ENCODE measurements at places on chromosomes 1 and 21. TPM values are rescaled to one million over a fixed set of nuclear protein-coding genes. Genes with fewer than 3 reads are reported as not detected.

DNA sequence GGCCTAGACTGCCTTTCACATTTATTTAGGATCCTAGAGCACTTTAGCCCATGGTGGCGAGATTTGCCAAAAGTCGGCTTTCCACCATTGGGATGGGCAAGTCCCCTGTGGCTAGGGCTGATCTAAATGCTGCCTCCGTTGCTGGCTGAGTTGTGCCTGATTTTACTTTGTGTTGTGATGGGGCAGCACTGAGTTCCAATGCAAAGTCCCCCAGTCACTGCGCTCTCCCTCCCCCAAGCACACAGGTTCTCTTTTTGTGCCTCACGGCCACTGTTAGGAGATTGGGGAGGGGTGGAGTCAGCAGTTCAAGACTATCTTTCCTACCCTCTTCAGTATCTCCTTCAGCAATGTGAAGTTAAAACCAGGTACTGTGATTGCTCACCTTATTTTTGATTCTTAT is 66.7 kb upstream of the COX20 start:
- DNase-seq = no peak

GRCh38 chr1:245131026-245131393 is 23.8 kb upstream of the KIF26B start:
- no peak for DNase-seq

DNA sequence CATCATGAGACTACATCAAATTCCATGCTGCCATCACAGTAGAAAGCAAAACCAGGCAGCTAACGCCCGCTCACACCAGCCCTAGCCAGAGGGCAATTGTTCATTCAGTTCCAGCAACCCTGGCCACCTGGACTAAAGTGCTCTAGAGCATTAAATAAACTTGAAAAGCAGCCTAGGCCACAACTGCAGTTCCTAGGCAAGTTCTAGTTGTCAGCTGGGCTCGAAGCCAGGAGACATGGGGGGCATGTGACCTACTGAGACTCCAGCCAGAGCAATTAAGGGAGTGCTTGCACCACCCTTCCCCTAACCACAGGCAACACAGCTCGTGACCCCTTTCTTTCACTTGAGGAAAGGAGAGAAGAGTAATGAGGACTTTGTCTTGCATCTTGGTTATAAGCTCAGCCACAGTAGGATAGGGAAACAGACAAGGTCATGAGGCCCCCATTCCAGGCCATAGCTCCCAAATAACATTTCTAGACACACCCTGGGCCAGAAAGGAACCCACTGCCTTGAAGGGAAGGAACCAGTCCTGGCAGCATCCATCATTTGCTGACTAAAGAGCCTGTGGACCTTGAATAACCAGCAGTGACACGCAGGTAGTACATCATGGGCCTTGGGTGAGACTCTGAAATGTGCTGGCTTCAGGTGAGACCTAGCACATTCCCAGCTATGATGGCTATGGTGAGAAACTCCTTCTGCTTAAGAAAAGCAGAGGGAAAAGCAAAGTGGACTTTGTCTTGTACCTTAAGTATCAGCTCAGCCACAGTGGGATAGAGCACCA is 77.0 kb downstream of the ZZZ3 start:
- DNase-seq = no peak

DNA sequence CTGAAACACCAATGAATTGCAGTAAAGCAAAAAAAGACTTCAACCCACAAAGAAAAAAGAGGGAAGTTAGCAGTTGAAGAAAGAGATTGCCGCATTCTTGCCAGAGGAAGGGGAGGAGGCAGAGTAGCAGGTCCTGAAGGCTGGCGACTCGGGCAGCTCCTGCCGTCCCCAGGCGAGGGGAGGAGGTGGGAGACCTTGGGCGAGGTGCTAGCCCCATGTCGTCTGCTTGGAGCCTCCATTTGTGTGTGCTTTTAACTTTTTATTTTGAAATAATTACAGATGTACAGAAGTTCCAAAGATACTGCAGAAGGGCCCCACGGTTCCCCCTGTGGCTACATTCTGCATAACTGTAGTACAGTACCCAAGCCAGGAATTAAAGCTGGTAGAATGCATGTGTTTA is 6.7 kb downstream of the TRPM2 start:
- no peak for DNase-seq

GRCh38 chr1:101025657-101026429 is at the start of gene DPH5:
Gene DPH5, minus strand, starts transcription at chr1:101025784. Its CDS starts 341 bp downstream, at chr1:101025443.
- DNase-seq = peak; percentile 89

GRCh38 chr1:178938959-178939317 is 68.1 kb upstream of the ANGPTL1 start:
- no peak for DNase-seq

GRCh38 chr1:204130981-204131892 is 20.6 kb downstream of the ETNK2 start:
- no peak for DNase-seq

DNA sequence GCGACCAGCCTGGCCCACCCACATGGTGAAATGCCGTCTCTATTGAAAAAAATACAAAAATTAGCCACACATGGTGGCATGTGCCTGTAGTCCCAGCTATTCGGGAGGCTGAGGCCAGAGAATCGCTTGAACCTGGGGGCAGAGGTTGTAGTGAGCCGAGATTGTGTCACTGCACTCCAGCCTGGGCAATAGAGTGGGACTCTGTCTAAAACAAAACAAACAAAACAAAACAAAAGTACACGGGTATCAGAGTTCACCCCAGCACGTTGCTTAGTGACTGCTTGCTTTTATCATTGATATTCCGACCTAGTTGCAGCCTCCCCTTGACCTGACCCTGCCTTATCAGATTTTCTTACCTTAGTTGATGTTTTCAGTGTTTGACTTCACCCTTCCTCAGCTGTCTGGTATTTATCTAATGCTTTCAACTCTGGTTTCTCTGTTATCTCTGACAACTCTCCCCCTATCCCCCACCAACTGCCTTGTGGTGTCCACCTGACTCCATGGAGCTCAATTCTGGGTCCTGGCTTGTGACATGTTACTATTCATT is 5.1 kb downstream of the TLCD4 start:
- no peak for DNase-seq

GRCh38 chr1:168371477-168371876 is 90.8 kb downstream of the TBX19 start:
- no peak for DNase-seq

DNA sequence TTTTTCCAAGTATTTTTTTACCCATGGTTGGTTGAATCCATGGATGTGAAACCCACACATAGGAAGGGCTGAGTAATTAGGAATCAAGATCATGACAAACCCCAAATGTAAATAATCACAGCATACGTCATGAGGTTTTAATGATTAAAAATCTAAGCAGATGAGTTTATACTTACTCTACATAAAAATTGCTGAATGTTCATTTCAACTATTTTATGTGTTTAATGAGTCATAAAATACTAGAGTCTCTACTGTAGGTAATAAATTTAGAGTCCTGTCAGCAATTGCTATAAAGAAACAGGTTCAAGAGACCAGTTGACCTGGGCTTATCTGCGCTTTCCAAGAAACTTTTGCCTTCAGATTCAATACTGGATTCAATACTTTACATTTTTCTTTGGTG is 18.2 kb downstream of the CTH start:
- DNase-seq = no peak

- no peak for DNase-seq
Observed at GRCh38 chr1:212827831-212828278, 19.6 kb downstream of the SPATA45 start.

GRCh38 chr1:109248797-109249629 is at the start of gene CELSR2:
Gene CELSR2, plus strand, starts transcription at chr1:109249539. Its CDS starts 541 bp downstream, at chr1:109250080.
- peak; percentile 61 for DNase-seq

- no peak for DNase-seq
Observed at GRCh38 chr1:118993700-118994026, 5.5 kb upstream of the TBX15 start.

- no peak for DNase-seq
Observed at GRCh38 chr1:221411283-221411682, 330.6 kb downstream of the DUSP10 start.

DNA sequence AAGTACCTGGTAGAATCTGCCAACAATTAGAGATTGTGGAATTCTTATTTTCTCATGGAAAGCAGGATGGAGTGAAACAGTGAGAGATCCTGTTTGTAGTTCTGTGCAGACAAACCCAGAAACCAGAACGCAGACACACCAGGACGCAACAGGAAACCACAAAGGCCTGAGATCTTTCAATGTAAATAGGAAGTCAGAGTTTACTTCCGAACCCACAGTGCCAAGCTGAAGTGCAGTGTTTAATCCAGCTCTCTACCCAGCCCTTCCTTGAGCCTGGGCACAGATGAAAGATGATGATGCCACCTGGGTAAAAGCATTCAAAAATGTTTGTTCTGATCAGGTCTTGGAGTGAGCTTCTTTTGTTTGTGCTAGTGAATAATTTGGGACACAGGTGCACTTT is 244.2 kb upstream of the HOOK1 start:
- DNase-seq = no peak

- no peak for DNase-seq
Observed at GRCh38 chr1:39585933-39586332, 9.3 kb upstream of the PABPC4 start.

DNA sequence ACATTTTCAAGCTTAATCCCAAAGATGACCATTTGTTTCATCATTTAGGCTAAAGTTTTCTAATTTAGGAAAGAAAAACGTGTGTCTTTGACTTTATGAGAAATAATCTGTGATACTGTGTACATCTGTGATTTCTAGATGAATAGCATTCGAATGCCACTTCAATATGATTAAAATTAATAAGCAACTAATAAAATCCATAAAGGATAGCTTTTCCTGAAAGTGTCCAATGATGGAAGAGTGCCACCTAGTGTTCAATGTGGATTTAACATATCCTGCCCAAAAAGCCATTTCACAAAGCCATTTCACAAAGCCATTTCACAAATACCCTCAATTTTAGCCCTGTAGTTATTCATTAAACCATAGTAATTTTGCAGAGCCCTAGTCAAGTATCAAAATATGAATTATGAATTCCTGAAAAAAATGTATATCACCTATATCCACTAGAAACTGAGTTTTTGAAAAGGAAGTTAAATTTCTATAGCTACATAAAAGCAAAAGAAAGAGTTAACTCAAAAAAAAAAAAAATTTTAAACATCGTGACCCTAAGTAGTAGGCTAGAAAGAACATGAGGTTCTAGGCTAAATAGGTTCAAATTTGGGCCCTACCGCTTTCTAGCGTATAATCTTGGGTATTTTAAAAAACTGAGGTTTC is 19.1 kb downstream of the NME7 start:
- DNase-seq = peak; percentile 35

DNA sequence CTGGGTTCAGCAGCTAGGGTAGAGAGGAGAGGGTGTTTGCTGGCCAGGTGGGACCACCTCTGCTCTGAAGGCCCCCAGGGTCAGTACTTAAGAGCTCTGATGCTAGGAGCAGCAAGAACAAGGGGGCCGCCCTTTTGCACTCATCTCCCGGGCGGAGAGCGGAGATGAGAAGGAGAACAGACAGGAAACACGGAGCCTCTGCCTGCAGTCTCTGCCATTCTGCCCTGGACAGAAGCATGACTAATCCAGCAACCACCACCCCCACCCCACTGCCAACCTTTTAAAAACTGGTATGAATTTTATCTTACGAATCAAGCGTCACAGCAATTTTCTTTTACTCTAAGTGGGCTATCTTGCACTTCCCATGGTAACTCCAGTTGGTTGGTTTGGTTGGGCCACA is 34.5 kb downstream of the PARP1 start:
- no peak for DNase-seq

DNA sequence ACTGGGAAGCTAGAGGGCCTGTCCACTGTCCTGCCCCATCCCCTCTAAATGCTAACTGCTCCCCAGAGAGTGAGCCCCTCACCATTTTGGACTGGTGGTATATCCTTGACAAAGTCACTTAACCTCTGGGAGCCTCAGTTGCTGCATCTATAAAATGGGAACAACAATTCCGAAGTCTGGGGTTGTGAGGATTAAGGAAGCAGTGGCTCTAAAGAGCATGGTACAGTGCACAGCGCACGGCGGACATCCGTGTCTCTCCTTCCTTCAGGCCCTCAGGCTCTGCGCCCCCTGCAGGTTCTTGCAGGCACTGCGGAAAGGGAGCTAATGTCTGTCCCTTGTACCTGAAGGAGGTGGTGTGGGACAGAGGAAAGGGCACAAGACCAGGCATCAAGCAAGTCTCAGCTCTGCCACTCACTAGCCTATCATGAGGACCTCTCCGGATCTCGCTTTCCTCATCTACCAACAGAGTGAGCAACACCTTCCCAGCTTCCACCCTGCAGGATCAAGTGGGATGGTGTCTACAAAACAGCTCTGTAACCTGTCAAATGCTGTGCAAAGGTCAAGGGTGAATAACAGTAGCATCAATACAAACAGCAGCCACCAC is 20.1 kb downstream of the ECE1 start:
- DNase-seq = peak; percentile 82

- no peak for DNase-seq
Observed at GRCh38 chr1:151478140-151478812, 19.0 kb upstream of the POGZ start.

DNA sequence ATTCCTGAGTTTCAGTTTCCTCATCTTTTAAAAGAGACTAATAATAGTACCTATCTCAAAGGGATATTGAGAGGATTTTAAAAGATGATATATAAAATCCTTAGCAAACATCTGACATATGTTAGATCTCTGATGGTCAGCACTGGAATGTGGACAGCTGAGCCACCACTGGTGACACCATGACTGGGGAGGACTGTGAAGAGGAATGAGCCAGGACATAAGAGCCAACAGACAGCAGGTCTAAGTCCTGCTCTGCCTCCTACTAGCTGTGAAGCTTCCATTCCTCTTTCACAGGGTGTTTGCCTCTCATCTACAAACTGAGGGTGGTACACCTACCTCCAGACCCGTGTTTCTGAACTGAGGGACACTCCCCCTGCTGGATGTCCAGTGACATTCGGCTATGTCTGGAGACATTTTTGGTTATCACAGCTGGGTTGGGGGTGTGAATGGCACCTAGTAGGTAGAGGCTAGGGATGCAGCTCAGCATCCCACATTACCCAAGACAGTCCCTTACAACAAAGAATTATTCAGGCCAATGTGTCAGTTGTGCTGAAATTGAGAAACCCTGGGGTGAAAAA is 109.1 kb upstream of the OLIG2 start:
- no peak for DNase-seq

GRCh38 chr21:44598061-44598460 is 2.3 kb upstream of the KRTAP10-7 start:
- DNase-seq = no peak

Gene PFKL
- total RNA-seq = 96.1 TPM

Gene ERVH48-1
- total RNA-seq = not detected

Gene MYBPH
- total RNA-seq = not detected

Gene IVL
- not detected for total RNA-seq

Gene HTR6
- not detected for total RNA-seq

Gene FOXD2
- 19.4 TPM for total RNA-seq

Gene PTGER3
- not detected for total RNA-seq

Gene SCAMP3
- total RNA-seq = 75.3 TPM

Gene TMEM61
- total RNA-seq = not detected

Gene ELAVL4
- total RNA-seq = 1.7 TPM

Gene NTNG1
- 1.3 TPM for total RNA-seq

Gene TCEA3
- total RNA-seq = 1.5 TPM

Data from neural crest cell (in vitro differentiated cells).